ENCODE measurements at places on chromosomes 6 and 20. TPM values are rescaled to one million over a fixed set of nuclear protein-coding genes. Genes with fewer than 3 reads are reported as not detected.

Gene MROH8
- 0.40 TPM for total RNA-seq

Gene MYH7B
- not detected for total RNA-seq

Gene PROKR2
- total RNA-seq: not detected

Gene DOK5
- total RNA-seq: 1.3 TPM

Gene IL17A
- total RNA-seq: not detected

Gene HTR1E
- not detected for total RNA-seq

Gene BPIFB1
- total RNA-seq: 0.38 TPM

Gene SRMS
- not detected for total RNA-seq

Gene NTSR1
- total RNA-seq: 0.09 TPM

Gene RBPJL
- not detected for total RNA-seq

Gene ULBP3
- 5.0 TPM for total RNA-seq

Gene SNAP25
- total RNA-seq: 0.13 TPM

Gene MCHR2
- not detected for total RNA-seq

Gene CALHM4
- not detected for total RNA-seq

Gene CHRNA4
- total RNA-seq: not detected

Gene HSPA1A
- 158 TPM for total RNA-seq

Gene PI3
- total RNA-seq: 14.1 TPM

Gene FANCE
- 6.9 TPM for total RNA-seq

Gene DLK2
- total RNA-seq: 8.6 TPM

Gene ISM1
- 4.5 TPM for total RNA-seq

Gene BPIFA1
- not detected for total RNA-seq

Gene C6orf118
- not detected for total RNA-seq

Gene PDE10A
- total RNA-seq: 0.27 TPM

Gene ADGRF1
- 57.0 TPM for total RNA-seq

Gene MYCT1
- total RNA-seq: 1.4 TPM

Gene MDFI
- 105 TPM for total RNA-seq
